ENCODE measurements at places on chromosomes 3 and 15. TPM values are rescaled to one million over a fixed set of nuclear protein-coding genes. Genes with fewer than 3 reads are reported as not detected.

The BCHE gene
- total RNA-seq = 16.8 TPM

The EMC7 gene
- 39.6 TPM for total RNA-seq

The LRRC34 gene
- total RNA-seq = 1.5 TPM

The EFHB gene
- not detected for total RNA-seq

The SNX33 gene
- 0.85 TPM for total RNA-seq

The ARHGAP11A gene
- 53.6 TPM for total RNA-seq

The ADPRH gene
- total RNA-seq = 26.0 TPM

The CFAP91 gene
- total RNA-seq = 1.3 TPM

The LARP6 gene
- 3.5 TPM for total RNA-seq

The CDHR4 gene
- total RNA-seq = not detected

The GPR62 gene
- total RNA-seq = not detected

The CPNE9 gene
- total RNA-seq = not detected

The CYP11A1 gene
- 0.29 TPM for total RNA-seq

The EPHB3 gene
- total RNA-seq = 0.13 TPM

The SPTSSB gene
- total RNA-seq = 1.8 TPM

The TIMP4 gene
- not detected for total RNA-seq

The A4GNT gene
- total RNA-seq = not detected

The CATSPER2 gene
- total RNA-seq = 2.3 TPM

The GPR176 gene
- total RNA-seq = 0.21 TPM

The HTR3E gene
- total RNA-seq = not detected

The ATP13A5 gene
- total RNA-seq = not detected

The CAPN3 gene
- total RNA-seq = 3.2 TPM

The AMIGO3 gene
- 0.18 TPM for total RNA-seq

The CHRD gene
- total RNA-seq = 0.32 TPM

The PCCB gene
- total RNA-seq = 71.6 TPM

The NR2F2 gene
- 10.1 TPM for total RNA-seq

The CTXN2 gene
- total RNA-seq = not detected

The ASB14 gene
- total RNA-seq = not detected

The GNAT1 gene
- not detected for total RNA-seq

The SKIL gene
- 14.8 TPM for total RNA-seq

The MAGI1 gene
- 0.49 TPM for total RNA-seq

The SCN11A gene
- total RNA-seq = not detected

All from GM12878 (cell line).